ENCODE measurements at places on chromosomes 4 and X.

DNA sequence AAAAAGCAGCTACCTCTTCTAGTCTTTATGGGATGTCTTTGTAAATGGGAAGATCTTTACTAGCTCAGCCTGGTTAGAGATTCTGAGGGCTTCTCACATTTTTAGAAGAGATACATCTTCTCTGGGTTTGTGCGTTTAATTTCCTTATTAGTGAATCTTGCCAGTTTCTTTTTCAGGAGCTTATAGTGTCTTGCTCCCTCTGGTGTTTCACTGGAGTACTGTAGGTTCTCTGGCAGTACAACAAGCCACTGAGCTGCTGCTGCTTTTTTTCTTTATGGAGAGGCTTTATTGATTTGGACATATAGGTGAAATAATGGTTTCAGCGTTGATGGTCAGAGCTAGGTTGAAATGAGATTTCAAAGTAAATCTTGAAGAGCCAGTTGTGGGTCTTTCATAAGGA lies 82.9 kb downstream of the LAS1L start:
- no peak for DNase-seq

DNA sequence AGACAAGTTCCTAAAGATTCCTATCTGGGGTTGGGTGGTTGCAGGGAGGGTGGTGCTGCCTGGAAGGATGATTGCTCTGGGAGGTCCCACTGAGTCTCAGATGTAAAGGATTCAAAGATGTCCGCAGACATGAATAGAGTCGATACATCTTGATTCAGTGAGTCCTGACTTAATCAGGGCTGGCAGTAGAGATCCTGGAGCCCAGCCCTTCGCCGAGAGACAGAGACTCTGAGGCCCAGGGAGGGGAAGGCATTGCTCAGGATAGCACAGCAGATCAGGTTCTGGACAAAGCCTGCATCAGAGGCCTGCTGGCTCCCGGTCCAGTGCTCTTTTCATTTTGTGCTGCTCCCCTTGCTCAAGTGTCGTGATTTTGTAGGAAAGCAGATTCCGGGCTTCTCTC lies 21.7 kb downstream of the PJA1 start:
- no peak for DNase-seq

DNA sequence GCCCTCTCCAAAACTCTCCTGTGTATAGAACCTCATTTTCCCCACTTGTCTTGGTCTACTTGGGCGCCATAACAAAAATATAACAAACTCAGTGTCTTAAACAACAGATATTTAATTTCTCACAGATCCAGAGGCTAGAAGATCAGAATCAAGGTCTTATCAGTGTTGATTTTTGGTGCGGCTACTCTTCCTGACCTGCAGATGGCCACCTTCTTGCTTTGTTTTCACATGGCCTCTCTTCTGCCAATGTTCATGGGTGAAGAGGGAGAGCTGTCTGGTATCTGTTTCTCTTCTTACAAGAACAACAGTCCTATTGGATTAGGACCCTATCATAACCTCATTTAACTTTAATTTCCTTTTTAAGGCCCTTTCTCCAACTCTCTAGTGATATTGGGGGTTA lies 177.3 kb downstream of the PABPC4L start:
- DNase-seq, result no peak

GRCh38 chr4:187921946-187922623 lies 73.5 kb upstream of the ZFP42 start:
- no peak for DNase-seq

DNA sequence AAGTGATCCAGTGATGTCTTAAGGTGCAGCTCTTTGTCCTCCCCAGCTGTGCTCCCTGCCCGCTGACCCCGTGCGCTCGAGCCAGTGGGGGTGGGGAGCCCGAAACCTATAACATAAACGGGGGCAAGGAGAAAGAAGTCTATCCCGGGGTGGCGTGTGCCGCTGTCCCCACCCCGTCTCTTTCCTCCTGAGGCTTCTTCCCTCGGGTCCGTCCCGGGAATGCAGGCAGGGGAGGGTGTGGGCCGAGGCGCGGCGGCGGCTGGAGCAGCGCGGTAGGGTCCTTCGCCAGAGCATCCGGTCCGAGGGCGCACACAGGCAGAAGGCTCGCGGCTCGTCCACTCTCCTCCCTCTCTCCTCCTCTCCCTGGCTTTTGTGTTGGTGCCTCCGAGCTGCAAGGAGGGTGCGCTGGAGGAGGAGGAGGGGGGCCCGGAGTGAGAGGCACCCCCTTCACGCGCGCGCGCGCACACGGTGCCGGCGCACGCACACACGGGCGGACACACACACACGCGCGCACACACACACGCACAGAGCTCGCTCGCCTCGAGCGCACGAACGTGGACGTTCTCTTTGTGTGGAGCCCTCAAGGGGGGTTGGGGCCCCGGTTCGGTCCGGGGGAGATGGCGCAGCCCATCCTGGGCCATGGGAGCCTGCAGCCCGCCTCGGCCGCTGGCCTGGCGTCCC lies at the start of gene RAB33A:
TSS of gene RAB33A (plus strand) at position 517 of the 681 bp plus-strand sequence. CDS start at position 618, 101 bp downstream.
- peak; percentile 15 for DNase-seq

DNA sequence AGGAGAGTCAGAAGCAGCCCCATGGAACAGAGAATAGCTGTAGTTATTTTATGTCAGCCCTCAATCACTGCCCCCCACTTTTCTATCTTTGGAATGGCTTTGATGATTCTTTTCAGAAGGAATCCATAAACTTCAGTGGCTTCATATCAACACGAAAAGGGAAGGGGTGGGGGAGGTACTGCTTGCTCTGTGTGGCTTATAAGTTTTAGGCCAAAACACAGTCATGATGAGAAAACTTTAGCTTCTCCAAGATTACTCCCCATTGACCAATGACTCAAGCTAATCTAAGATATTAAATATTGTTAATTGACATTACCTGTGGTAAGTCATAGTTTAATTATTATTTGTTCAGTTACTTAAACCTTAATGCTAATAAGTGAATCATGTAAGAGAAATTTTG lies 669.6 kb upstream of the FAM241A start:
- no peak for DNase-seq

GRCh38 chrX:114344756-114345349 lies 239.0 kb upstream of the HTR2C start:
- no peak for DNase-seq

- DNase-seq, result no peak
Measured at GRCh38 chrX:49930039-49930438, 7.6 kb downstream of the CLCN5 start.

DNA sequence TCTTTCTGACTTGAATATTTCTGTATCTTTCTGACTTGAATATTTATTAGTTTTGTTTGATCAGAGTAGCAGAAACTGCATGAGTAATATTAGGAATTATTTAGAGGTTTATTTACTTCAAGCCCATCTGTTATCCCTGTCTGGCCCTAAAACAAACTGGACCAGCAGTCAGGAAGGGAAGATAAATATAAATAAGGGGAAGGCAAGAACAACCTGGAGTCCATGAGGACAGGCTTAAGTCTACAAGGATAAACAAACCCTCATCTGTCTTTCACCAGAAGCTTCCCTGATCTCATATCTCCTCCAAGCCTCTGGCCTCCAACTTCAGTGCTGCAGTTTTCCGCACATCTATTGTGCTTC lies 524.9 kb downstream of the CENPC start:
- DNase-seq, result no peak
